ENCODE measurements at places on chromosomes 16 and 17. TPM values are rescaled to one million over a fixed set of nuclear protein-coding genes. Genes with fewer than 3 reads are reported as not detected.

The RGS11 gene
- 4.2 TPM for total RNA-seq

The KRTAP1-5 gene
- 54.1 TPM for total RNA-seq

The ODAD4 gene
- 1.3 TPM for total RNA-seq

The GLG1 gene
- 188 TPM for total RNA-seq

All from uterine smooth muscle cell (primary cell).